Gastroesophageal sphincter (tissue), 4 donors: ENCODE measurements at places on chromosomes 6 and 20. TPM values are rescaled to one million over a fixed set of nuclear protein-coding genes. Genes with fewer than 3 reads are reported as not detected.

The PRKN gene
- total RNA-seq: 8.4 TPM

DNA sequence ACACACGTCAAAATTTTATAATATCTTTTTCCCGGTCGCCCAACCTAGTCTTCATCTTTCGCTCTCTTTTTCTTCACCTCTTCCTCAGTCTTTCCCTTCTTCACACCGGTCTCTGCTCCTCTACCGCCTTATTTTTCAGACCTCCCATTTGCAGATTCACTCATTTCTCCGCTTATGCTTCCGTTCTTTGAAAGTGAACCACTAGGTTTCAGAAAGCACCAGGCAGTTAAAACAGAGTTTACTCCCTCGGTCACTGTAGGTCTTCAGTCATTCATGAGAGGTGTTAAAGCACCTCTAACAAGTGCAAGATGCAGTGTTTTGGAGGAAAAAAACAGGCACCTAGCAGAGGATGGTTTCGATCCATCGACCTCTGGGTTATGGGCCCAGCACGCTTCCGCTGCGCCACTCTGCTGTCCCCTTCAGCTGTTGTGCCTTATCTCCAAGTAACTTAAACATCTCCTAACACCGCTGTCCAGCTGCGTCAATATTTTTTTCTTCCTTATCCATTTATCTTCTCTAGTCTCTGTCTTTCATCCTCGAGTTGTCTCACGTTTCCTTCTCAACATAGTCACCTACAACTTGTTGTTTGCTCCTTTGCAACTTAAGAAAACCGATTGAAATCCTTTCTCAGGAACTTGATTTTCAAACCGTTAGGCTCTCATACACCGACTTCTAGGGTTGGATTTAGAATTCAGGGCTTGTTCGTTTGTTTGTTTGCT lies 119.7 kb upstream of the ZNF184 start:
- H3K4me3 ChIP-seq: no peak overlapping the region
- ATAC-seq: no peak
- peaks cover 98% of the 10 kb centered on the region for H3K27me3 ChIP-seq
- H3K27ac ChIP-seq: no peak overlapping the region
- H3K36me3 ChIP-seq: no peaks in the 10 kb centered on the region

DNA sequence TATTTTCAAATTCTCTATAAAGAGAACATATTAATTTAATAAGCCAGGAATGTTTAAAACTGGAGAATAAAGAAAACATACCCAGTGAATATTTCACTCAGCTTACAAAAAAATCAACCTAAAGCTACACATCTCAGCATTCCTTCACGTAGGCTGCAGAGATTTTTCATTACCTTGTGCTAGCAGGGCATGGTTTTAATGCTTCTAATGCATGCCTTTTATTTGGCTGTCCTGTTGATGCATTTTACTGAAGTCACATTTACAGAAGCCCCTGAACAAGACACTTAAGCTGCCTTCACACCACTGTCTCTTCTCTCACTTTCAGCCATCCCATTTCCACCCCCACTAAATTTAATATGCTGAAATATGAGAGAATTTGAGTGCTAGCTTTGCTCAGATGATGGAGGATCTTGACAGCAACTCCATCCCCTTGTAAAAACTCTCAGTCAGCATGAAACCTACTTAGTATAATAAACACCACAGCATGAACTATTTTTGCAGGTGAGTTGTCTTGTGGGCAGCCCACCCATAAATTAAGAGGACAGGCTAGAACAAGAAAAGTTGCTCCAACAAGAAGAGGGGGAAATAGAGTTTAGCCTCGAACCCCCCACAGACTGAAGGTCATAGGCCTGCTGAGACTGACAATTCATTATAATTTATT lies 159.4 kb downstream of the SIM1 start:
- H3K36me3 ChIP-seq: no peaks in the 10 kb centered on the region
- H3K4me3 ChIP-seq: no peak overlapping the region
- H3K27ac ChIP-seq: no peak overlapping the region
- ATAC-seq: no peak
- H3K27me3 ChIP-seq: no peaks in the 10 kb centered on the region

DNA sequence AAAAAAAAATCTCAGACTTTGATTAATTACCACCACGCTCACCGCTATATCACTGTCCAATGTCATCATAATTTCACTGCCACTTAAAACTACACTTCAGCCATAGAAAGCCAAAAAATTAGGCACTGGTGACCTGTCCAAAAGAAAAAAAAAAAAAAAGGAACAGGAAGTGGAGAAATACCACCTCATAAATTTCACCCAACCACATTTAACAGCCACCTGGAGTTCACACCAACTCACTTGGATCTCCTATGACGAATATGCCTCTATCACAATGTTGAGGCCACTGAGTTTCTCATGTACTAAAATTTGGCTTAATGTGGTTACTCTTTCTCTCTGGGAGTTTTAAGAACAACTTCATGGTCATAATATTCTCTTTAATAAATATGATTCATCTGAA lies 237.5 kb upstream of the RSPO3 start:
- no peak for ATAC-seq
- H3K4me1 ChIP-seq: no peaks in the 10 kb centered on the region
- no peak overlapping the region for H3K27ac ChIP-seq
- H3K4me3 ChIP-seq: no peak overlapping the region
- no peaks in the 10 kb centered on the region for H3K36me3 ChIP-seq

GRCh38 chr6:23731609-23732008 lies 394.4 kb upstream of the NRSN1 start:
- H3K4me3 ChIP-seq: no peak overlapping the region
- H3K36me3 ChIP-seq: no peaks in the 10 kb centered on the region
- no peaks in the 10 kb centered on the region for H3K4me1 ChIP-seq
- H3K27me3 ChIP-seq: no peaks in the 10 kb centered on the region
- no peak for ATAC-seq
